ENCODE measurements at places on chromosomes 6 and 20.

GRCh38 chr20:16501301-16501700 is 71.9 kb downstream of the KIF16B start:
- no peak for DNase-seq

GRCh38 chr20:62989201-62989601 is 17.6 kb downstream of the BHLHE23 start:
- no peak for DNase-seq

DNA sequence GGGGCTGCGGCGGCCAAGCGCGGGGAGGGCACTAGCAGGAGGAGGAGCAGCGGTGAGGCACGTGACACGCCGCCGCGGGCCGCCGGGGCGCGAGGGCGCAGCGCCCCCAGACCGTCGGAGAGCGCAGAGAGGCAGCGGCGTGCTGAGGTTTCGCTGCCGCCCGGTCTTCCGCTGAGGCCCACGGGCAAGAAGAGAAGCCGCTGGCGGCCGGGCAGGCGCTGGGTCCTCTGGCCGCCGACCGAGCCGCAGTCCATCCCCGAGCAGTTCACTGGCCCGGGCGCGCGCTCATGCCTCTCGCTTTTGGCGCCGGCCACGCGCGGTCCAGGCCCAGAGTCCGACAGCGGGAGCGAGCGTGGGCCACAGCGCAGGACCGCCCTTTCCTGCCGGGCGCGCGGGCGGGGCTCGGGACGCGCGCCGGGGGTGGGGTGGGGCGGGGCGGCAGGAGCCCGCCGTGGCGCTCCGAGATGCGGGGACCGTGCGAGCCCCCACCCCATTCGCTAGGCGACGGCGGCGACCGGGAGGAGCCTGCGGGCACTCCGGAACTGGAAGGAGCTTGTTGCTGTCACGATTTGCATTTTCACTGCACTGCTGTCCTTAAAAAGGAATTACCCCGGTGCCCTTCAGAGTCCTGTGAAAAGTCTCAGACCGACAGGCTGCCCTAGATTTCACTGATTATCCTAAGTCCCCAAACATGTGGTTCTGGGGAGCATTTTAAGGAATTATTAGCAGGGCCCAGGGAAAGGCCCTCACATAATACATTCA is at the start of gene MCUR1:
MCUR1 (minus strand) TSS at position 382 of the 762 bp plus-strand sequence; CDS start at position 254, 128 bp downstream.
- DNase-seq = peak; percentile 73

DNA sequence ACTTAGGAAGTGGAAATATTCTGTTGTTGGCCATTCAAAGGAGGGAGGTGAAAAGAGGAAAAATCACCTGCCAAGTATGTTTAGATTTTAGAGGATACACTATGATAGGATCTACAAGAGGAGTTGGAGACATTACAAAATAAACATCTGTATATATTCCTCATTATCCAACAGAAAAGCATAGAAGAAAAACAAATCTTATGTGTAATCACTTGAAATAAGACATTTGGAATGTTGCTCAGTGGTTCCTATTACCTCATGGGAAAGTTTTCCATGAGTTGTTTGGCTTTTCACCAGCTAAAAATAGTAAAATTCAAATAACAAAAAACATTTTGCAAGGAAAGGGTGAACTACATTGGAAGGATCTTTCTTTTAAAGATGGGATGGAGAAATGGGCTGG is 76.7 kb upstream of the CARMIL1 start:
- no peak for DNase-seq

GRCh38 chr20:7741866-7742265 is 198.4 kb downstream of the HAO1 start:
- no peak for DNase-seq

DNA sequence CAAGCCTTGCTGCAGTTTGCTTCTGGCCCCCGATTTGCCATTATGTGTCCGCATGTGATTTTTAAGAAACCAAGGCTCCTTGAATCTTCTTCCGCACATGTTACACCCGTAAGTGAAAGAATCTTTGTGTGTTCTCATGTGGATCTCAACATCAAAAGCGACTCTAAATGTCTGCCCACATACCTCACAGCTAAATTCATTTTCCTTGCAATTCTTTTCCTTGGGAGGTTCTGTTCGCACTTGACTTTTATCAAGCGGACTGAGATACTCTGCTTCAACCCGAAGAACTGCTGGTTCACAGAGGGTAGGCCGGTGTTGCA is 11.4 kb downstream of the ZNF217 start:
- no peak for DNase-seq
